NCI-H774 (cell line): ENCODE measurements at places on chromosomes 1 and 21.
A peak's percentile ranks its signal among the peaks of the same experiment; 100 is the strongest.

GRCh38 chr1:243267471-243267880 is 11.6 kb downstream of the SDCCAG8 start:
- DNase-seq = no peak

DNA sequence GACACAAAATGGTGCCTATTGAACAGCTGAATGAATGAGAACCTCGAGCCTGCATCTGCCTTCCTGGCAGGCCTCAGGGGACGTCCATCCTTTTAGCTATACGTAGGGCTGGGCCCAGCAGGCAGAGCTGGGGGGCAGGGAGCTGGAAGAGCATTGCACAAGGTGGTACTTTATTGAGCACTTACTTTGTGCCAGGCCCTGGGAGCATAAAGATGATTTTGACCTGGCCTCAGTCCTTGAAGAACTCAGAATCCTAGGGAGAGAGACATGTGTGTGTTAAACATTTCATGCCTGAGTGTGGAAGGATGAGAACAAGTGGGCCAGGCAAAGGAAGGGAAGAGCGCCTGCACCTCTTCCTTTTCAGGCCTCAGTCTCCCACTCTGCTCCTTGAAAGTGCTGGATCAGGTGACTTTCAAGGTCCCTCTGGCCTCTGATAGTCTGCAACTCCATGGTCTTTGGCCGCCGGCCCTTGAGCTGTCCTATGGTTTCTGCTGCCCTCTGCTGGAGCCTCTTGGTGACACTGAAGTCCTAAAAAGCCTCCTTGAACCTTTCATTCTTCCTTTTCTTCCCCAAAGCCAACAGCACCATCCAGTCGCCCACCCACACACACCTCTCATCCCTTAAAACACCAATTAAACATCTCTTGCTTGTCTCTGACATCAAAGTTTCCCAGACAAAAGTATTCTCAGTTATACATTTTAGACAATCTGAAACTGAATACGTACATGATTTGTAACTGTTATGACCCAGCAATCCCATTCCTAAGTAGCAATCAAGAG is 3.5 kb upstream of the PEAR1 start:
- DNase-seq = peak; percentile 71

DNA sequence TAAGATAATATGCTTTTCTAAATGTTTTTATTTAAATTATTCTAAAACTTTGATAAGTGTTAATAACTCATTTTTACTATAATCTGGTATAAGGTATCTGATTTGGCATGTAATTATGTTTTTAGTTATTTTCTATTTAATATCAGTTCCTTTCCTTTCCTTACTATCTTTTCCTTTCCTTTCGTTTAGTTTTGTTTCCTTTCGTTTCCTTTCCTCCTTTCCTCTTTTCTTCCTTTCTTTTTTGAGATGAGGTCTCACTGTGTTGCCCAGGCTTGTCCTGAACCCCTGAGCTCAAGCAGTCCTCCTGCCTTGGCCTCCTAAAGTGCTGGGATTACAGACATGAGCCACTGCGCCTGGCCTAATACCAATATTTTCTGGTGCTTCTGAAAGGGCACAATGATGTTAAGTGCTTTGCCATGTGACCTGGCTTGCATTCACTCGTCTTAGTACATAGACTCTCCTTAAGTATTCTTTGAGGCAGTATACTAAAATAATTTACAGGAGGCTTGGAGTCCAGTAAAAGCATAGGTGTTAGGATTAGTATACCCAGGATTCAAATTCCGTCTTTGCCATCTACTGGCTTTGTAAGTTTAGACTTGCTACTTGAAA is 18.7 kb downstream of the MIER1 start:
- no peak for DNase-seq

GRCh38 chr1:198776602-198777029 is 137.8 kb downstream of the PTPRC start:
- no peak for DNase-seq

DNA sequence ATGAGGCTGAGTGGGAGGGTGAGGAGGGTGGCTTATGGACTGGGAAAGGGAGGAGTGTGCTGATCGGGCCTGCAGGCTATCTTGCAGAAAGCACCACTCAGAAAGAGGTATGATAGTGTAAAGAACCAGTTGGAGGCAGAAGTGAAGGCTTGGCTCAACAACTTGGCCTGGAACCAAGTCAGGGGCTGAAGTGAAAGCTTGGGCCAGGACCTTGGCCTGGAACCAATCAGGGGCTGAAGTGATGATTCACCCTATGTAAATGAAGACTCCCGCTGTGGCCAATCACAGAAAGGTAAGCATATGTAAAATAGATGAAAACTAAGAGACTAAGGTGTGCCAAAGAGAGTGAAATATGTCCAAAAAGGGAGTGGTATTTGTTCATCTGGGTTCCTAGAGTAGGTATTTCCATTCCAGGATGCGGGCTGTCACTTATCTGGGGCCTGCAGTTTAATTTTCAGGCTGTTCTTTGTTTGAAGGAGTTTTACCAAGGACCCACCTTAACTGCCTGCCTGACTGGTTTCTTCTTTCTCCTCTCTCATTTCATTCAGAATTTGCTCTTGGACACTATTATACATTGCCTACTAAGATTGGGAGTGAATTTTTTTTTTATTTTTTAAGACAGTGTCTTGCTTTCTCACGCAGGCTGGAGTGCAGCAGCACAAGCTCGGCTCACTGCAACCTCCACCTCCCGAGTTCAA is 5.1 kb upstream of the RFX5 start:
- DNase-seq = no peak

GRCh38 chr1:53203466-53203865 is 6.8 kb downstream of the CPT2 start:
- no peak for DNase-seq

- DNase-seq = no peak
Measured at GRCh38 chr1:233879841-233880240, 24.6 kb upstream of the SLC35F3 start.

DNA sequence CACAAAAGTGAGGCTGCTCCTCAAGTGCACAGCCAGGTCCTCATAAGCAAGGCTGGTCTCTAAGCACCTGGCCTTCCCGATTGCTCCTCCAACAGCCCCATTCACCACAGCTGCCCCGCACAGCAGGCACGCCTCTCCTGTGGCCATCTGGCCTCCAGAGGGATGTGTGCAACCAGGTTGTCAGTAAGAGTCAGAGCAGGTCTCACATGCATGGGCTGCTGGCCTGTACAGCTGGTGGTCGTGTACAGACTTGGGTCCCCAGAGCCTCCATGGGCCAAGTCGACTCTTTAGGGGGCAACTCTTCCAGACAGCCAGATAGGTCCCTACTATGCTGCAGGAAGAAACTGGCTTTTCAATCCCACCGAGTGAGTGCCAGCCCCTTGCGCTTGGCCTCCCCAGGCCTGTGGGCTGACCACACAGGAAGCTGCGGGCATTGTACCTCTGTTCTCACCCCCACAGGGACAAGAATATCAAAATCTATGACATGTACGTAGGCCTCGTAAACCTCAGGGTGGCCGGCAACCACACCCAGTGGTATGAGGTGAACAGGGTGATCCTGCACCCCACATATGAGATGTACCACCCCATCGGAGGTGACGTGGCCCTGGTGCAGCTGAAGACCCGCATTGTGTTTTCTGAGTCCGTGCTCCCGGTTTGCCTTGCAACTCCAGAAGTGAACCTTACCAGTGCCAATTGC is 1.4 kb downstream of the PRSS38 start:
- DNase-seq = no peak

DNA sequence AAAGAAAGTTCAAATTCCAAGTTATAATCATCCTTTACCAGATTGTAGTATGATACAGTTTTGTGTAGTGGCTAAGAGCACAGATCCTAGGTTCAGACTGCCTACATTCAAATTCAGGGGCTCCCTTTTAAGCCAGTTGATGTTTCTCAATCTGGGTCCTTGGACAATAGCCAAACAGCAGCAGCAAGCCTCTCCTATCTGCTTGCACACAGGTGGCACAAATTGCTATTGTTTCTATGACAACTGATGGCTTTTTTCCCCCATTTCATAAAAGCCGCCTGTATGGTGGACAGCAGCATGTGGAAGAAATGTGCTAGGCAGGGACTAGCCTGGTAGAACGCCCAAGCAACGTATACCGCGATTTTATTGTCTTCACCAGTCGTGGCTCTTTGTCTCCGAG is 76.5 kb downstream of the S1PR1 start:
- no peak for DNase-seq

DNA sequence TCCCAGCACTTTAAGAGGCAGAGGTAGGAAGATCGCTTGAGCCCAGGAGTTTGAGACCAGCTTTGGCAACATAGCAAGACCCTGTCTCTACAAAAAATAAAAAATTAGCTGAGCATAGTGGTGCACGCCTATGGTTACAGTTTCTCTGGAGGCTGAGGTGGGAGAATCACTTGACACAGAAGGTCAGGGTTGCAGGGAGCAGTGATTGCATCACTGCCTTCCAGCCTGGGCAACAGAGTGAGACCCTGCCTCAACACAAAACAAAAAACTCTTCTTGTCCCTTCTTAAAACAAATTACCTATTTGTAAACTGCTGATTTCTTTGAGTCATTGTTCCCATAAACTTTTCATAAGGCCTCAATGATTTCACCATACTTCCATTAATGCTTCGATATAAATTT is 18.7 kb downstream of the PRKAA2 start:
- no peak for DNase-seq

DNA sequence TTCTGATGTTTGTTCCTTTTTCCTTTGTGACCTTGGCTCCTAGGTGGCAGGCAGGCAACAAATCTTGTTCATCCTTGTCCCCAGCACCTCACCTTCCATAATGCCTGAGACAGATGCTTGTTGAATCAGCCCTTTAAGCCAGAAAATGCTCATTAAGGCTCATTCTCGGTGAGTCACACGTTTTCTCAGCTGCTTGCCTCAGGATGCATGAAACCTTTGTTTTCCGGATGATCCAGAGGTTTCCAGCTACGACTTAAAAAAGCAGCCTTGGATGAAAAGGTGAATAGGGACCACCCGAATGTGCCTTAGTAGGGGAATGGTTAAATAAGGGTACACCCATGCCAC is 4.6 kb upstream of the ATP13A2 start:
- no peak for DNase-seq

GRCh38 chr1:164643018-164643417 is 84.0 kb downstream of the PBX1 start:
- no peak for DNase-seq

GRCh38 chr1:76210160-76210559 is 135.6 kb downstream of the ST6GALNAC3 start:
- DNase-seq = no peak

GRCh38 chr1:76068953-76069561 is 5.5 kb upstream of the ST6GALNAC3 start:
- peak; percentile 80 for DNase-seq

DNA sequence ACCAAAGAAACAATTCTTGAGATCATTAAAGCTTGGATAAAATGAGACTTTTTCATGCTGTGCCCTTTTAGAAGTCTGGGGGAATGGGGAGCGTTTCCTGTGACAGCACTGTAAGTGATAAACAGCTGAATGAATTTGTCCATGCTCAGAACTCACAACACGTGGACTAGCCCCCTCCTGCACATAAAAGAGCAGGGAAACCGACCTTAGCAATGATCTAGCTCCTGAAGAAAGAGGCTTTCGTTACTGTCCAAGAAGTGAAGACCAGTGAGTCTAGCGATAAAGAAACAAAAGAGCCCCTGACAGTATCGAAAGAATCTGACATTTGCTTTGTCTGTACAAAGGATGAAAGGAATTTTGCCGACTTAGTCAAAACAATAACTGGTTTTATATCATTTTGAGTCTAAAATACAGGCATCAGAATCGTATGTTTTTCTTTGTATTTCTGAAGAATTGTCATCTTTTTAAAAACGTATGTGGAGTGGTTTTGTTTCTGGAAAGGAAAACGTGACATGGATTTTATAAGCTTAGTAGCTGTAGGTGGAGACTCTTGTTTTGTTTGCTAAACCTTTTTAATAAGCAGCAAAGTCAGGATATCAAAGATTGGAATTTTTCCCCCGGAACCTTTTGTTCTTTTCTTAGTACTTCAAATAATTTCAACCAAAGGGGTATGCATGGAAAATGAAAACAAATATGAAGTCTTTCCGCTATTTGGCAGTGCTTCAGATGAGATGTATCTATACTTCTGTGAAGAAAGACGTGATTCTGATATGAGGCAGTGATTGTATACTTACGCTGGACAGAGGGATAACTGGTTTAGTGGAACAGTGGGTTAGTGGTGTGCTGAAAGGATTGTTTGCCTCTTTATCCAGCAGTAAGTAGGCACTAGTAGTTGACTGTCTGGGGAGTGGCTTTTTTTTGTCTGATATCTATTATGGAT is 61.0 kb downstream of the MAST2 start:
- no peak for DNase-seq

GRCh38 chr1:115084902-115085511 is 4.3 kb downstream of the TSPAN2 start:
- DNase-seq = no peak

- no peak for DNase-seq
Measured at GRCh38 chr1:208793861-208794345, 549.7 kb upstream of the PLXNA2 start.

GRCh38 chr1:101587741-101588140 is 350.9 kb downstream of the S1PR1 start:
- no peak for DNase-seq

DNA sequence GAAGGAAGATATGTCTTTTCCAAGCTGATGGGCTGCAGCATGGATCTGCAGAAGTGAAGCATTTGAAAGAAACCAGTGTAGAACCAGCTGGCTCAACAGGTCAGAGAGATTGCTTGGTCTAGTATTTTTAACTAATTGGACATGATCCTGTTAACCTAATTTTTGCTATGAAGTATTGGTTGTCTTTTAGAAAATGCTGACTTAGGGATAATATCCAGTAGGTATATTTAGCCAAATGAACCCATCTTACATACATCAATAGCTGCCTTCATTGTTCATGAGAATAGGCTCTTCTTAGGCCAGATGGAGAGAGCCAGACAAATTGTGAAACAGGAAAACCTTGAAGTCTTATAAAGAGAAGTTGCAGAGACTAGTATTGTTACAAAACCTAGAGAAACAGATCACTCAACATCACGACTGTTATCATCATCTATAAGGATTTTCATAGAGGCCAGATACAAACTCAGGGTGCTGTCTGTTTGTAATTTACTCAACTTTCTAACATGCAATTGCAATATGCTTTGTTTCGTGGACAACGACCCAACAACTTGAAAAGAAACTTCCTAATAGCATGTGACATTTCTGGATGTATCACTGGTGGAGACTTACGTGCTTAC is 148.2 kb downstream of the DISC1 start:
- DNase-seq = no peak

GRCh38 chr21:45142469-45143308 is 68.3 kb downstream of the ADARB1 start:
- DNase-seq = no peak

GRCh38 chr1:46446646-46447498 is 42.8 kb upstream of the DMBX1 start:
- DNase-seq = peak; percentile 73

DNA sequence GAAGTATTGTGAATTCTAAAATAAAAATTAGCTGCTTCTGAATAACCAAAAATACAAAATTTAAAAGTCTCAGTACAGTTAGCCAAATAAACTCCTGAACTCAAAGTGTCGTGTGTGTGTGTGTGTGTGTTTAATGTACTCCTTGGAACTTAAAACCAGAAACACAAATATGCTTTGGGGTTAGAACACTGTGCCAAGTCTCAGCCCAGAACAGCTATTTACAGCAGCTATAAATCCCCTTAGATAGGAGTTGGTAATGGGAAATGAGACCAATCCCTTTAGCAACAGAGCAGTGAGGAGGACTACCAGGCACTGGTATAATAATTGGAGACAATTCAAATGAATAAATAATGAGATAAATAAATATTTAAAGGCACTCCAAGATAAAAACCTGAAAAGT is 83.1 kb downstream of the PATJ start:
- no peak for DNase-seq
